Activated CD4-positive, alpha-beta T cell treated with anti-CD3 and anti-CD28 coated beads, Interleukin-2, amount 10 ng/mL, durations not matched to agents 7 days and 5 days (primary cell): ENCODE measurements at places on chromosomes 13 and 19.

- DNase-seq, result no peak
Measured at GRCh38 chr13:64420181-64420580, 2810.0 kb downstream of the PCDH9 start.

GRCh38 chr19:46944918-46945628 lies 74.6 kb upstream of the NPAS1 start:
- no peak for DNase-seq

DNA sequence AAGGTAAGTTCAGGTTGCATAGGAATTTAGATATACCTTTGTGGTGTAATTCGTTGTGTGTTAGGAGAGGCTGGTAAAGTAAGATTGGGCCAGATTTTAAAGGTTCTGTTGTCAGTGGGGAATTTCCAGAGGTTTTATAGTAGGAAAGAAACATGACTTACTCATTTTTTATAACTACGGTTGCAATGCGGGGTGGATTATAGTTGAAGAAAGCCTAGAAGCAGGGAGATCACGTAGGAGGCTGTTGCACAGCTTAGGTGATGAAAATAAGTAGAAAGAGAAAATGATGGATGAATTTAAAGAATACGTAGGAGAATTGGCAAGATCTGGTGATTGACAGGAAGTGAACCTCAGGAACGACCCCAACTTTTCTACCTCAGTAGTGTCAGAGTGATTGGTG lies 61.1 kb downstream of the PIBF1 start:
- DNase-seq, result no peak

- no peak for DNase-seq
Measured at GRCh38 chr13:51229101-51229719, 7.0 kb downstream of the FAM124A start.

DNA sequence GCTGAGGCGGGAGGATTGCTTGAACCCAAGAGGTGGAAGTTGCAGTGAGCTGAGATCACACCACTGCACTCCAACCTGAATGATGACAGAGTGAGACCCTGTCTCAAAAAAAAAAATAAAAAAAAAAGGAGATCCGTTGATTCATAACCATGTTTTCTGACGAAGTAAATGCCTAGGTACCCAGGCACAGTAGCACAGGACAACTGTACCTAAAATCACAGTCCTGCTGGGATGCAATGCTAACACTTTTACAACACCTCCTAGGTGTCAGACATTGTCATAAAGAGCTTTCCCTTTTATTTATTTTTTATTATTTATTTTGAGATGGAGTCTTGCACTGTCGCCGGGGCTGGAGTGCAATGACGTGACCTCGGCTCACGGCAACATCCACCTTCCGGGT lies 2.5 kb upstream of the TTC9B start:
- DNase-seq, result no peak

- no peak for DNase-seq
Measured at GRCh38 chr13:113860051-113860664, 3.7 kb downstream of the GAS6 start.

GRCh38 chr19:6220385-6221191 lies 59.2 kb downstream of the MLLT1 start:
- no peak for DNase-seq

DNA sequence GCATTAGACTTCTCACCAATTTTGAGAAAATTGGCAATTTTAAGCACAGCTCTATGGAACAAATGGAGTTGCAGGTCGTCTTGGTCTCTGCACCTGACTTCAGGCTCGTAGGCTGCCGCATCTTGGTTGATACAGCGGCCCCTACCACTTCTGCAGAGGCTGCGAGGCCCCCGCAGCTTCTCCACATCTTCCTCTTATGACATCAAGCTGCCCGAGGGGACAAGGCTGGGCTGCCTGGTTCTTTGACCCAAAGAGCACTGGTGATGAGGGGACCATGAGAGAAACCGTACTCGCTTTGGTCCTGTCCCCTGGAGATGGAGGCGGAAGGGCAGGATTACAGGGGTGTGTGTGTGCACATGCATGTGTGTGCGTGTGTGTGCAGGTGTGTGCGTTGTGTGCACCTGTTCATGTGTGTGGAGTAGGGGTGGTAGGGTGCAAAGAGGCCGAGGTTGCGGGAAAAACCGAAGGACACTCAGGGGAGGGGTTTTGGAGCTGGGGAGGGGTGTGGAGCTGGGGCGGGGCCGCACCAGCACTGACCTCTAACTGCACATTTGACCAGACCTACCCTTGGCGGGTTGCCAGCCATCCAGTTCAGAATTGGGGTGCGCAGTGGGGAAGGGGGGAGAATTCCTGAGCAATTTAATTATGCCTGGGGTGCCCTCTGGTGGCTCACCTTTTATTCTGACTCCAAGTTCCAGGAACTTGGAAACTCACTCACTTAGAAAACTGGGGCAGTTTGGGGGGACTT lies 65.1 kb upstream of the ARHGEF7 start:
- DNase-seq, result no peak

DNA sequence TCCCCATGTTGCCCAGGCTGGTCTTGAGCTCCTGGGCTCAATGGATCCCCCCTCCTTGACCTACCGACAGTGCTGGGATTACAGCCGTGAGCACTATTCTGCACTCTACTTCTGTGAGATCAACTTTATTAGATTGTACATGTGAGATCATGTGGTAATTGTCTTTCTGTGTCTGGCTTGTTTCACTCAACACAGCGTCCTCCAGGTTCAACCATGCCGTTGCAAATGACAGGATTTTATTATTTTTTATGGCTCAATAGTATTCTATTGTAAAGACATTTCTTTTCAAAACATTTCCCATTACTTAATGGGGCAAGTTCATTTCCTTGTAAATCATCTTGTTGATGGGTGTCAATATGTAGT lies 1.5 kb upstream of the OBI1 start:
- DNase-seq, result no peak

- DNase-seq, result no peak
Measured at GRCh38 chr13:108618233-108618632, 11.2 kb upstream of the MYO16 start.

DNA sequence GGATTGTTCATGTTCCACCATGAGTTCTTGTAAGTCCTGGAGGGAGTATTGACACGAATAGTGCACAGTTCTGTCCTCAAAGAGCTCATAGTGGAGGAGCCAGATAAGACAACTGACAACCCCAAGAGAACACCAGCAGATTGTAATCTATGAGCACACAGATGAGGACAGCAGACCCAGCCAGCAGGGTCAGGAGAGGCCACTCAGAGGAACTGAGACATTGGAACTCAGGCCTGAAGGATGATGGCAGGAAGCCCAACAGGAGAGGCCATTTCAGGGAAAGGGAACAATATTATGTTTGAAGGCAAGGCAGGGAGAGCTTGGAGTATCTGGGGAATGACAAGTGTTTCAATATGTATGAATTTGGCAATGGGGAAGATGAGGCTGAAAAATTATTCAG lies 63.7 kb upstream of the IPO5 start:
- no peak for DNase-seq

DNA sequence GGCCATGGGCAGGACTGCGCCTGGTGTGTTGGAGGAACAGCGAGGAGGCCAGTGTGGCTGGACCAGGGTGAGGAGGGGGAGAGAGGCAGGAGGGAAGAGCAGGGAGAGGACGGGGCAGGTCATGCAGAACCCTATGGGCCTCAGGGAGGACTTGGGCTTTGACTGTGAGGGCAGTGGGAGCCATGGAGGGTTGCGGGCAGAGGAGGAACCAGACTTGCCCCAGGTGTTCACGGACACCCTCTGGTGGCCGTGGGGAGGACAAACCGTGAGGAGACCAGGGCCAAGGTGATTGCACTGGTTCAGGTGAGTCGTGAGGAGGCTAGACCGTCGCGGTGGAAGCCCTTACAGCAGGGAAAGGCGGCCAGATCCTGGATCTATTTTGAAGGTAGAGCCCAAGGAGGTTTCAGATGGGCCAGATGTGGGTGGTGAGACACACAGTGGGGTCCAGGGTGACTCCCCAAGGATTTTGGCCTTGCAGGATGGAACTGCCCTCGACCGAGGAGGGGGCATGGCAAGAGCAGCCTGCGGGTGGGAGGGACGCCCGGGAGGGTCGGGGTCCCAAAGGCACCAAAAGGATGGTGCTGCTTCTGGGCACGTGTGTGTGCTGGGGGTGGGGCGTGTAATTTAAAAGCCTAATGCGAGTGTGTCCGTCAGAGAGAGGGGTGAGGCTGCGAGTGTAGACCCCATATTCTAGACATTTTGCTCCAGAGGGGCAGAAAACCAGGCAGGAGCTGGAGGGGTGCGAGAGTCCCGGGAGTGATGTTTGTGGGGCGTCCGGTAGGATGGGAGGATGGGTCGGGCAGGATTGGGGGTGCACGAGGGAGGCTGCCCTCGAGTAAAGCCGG lies 2.7 kb upstream of the REXO1 start:
- DNase-seq, result no peak

DNA sequence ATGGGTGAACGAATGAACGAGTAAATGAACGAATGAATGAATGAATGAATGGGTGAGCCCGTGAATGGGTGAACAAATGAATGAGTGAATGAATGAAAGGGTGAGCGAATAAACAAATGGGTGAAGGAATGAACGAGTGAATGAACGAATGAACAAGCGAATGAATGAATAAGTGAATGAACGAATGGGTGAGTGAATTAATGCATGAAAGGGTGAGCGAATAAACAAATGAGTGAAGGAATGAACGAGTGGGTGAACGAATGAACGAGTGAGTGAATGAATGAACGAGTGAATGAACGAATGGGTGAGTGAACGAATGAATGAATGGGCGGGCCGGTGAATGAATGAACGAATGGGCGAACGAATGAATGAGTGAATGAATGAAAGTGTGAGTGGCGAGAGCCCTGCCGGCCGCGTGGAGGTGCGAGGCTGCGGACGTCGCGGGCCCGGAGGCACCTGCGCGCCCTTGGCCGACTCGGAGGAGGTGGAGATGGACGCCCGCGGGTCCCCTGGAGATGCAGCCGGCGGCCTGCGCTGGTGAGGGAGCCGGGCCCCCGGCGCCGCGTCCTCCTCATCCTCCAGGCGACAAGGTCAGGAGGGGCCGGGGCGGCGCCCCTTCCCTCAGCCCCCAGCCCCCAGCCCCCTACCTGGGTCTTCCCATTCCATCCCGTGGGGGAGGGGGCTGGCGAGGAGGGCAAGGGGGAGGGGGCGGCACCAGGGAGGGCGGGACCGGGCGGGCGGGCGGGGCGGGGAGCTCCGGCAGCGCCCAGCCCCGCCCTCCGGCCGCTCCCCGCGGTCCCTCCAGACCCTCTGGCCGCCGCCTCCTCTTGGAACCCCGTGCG lies 15.4 kb downstream of the ANKRD24 start:
- DNase-seq, result no peak

DNA sequence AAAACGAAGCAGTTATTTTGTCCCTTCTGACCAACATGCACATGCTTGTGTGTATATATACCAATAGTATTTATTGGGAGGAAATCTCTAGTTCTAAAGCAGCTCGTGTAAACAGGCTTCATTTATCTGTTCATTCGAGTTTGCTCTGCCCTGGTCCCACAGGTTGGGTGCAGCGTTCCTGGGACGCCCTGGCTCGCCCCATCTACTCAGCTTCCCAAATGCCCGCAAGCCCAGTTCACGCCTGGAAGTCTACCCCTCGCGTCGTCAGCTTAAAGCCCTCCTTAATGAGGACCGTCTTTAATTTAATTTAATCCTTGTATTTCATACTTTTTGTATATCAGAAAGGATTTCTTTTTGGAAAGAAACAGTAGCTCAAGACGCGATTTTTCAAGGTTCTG lies 604 bp downstream of the THSD1 start:
- no peak for DNase-seq

- DNase-seq, result no peak
Measured at GRCh38 chr13:52749419-52749818, 9.8 kb upstream of the CNMD start.

GRCh38 chr13:73820285-73820684 lies 313.9 kb downstream of the KLF12 start:
- DNase-seq, result no peak

GRCh38 chr13:72145383-72145782 lies 278.4 kb upstream of the DACH1 start:
- no peak for DNase-seq

- peak; percentile 53 for DNase-seq
Measured at GRCh38 chr13:32267836-32268439, 47.2 kb downstream of the ZAR1L start.

DNA sequence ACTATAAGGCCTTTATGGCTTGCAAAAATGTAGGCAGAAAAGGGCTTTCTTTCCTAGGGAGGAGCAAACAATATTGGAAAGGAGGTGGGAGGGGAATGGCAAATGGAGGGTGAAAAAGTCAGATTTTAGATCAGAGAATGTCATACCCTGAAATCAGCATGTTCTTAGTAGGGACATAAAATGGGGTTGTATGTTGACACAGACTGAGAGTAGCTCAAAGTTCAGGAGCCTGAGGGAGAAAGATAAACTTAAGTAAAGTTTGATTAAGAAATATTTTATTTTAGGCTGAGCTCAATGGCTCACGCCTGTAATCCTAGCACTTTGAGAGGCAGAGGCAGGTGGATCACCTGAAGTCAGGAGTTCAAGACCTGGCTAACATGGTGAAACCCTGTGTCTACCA lies 83.8 kb downstream of the ZNF737 start:
- DNase-seq, result no peak

- peak; percentile 60 for DNase-seq
Measured at GRCh38 chr19:49019242-49019932, 2.5 kb upstream of the LHB start.

DNA sequence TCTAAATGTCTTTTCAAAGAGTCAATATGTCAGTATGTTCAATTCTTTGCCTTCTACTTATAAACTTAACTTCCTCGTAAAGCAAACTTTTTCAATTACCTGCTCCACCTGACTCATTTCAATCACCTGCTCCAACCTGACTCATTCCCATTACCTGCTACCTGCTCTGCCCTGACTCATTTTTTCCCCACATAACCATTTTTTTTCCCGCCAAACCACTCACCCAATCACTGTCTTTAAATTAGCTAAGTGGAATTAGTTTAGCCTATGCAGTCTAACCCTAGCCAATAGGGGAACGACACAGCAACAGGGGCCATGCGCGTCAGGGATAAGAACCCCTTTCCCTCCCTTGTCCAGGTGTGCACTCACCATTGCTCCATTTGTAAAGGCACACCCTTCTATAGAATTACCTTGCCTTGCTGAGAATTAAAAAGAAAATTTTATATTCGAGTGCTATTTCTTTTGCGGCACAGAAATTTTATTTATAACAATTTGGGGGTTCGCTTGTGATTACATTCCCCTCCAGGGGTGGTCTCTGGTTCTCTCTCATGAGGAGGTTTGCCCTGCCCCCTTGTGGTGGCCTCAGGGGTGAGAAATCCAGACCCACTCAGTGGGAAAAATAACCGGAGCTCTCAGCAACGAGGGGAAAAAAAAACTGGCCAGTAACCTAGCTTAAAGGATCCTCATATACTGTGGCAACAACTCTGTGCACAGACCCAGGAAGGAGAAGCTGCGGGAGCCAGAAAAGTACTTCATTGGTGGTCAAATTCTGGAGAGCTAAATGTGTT lies 193.1 kb downstream of the ZNF486 start:
- DNase-seq, result no peak

GRCh38 chr19:4108767-4109625 lies 14.9 kb downstream of the MAP2K2 start:
- peak; percentile 82 for DNase-seq

- DNase-seq, result no peak
Measured at GRCh38 chr13:21147827-21148226, 28.5 kb downstream of the SKA3 start.
